CD4-positive, alpha-beta T cell treated with Interferon alpha-2 for 1 hour (primary cell): ENCODE measurements at places on chromosomes 5 and 9.

DNA sequence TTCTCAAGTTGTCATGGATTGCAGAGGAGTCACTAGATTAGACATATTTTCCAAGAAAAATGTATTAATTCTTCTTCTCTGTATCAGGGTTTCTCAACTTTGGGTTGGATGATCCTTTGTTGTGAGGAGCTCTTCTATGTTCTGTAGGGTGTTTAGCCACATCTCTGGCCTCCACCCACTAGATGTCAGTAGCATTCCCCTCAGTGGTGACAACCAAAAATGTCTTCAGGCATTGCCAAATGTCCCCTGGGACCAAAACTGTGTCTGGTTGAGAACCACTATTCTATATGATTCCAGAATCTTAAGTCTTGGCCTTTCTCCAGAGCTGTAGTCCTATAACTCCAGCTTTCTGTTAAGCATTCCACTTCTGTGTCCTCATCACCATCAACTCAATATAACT is 220.9 kb downstream of the KIAA0825 start:
- no peak for DNase-seq

DNA sequence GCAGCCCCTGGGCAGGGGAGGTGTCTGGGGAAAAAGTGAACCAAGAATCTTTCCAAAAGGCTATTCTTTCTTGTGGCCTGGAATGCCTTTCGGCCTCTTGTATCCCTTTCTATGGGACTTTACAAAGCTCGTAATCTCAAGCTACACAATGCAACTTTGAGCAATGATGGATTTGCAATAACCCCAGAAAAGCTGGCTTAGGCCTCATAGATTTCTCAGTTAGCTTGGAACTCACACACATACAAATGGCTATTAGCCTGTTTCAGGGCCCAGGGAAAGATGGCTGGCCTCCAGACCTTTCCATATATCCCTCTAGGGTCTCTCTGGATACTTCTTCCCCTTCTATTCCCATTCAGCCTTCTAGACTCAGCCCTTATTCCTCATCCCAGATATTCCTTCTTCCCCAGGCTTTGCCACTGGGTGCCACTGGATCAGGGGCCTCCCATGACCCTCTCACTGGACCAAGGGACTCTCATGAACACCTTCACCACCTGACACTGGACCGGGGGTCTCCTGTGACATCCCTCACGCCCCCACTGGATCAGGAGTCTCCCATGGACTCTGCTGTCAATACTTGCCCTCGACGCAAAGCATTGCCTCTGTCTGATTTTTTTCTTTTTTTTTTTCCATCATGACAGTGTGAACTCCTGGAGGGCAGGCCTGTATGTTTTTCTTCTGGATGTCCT is 59.5 kb downstream of the RAD23B start:
- no peak for DNase-seq

- no peak for DNase-seq
Measured at GRCh38 chr9:69460012-69460411, 135.0 kb downstream of the ENTREP1 start.

DNA sequence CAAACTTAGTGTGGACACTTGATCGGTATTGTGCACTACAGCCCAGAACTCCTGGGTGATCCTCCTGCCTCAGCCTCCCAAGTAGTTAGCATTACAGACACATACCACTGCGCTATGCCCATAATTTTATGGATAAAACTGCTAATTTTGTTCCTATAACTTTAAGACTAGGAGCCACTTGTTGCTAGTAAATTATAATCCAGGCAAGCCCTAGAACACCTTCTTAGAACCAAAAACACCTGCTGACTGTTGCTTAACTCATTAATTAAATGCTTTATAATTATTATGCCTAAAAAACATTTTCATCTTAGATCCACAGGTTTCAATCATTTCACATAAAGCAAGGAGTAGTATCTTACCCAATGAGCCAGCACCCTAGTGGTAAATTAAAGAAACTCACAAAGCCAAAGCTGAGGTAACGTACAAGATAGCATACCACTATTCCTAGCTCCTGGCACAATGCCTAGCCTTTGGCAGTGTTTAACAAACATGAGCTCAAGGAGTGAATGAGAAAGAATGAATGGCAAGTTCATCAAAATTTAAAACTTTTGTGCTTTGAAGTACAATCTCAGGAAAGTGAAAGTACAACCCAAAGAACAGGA is 5.4 kb downstream of the MRPS27 start:
- DNase-seq, result no peak

DNA sequence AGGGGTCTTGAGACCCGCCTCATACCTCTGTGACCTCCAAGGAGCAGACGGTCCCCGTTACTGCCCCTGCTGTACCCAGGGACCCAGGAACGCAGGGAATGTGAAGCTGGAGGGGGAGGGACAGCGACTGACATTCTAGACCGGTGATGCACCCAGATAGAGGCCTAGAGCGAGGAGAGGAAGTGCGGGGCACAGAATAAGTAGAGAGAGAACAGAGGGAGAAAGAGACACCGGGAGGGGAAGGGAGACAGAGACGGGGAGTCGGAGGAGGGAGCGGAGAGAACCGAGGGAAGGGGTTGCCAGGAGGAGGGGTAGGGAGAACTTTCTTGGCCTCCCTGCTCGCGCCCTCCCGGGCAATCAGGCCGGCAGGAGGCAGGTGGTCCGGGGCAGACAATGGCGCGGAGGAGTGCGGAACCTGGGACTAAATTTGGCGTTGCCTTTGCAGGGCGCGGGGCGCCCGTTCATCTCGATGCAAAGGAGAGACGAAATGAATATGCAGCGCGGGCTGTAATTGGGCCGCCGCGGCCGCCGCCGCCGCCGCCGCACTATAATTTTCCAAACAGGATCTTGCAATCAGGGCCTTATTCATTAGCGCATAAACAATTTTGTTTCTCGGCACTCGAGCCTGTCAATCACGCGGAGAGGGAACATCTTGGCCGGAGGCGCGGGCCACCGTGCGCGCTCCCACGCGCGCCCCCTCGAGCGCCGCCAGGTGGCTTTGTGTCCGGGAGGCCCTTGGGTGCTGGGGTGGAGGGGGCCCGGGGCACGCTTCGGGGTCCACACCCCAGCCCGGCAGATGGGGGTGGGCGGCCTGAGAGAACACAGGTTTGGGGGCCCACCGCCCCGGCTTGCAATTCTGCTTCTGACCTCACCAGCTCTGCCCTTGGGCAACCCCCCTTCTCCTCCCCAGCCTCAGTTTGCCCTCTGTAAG is 33.0 kb downstream of the NDUFA8 start:
- DNase-seq, result no peak

DNA sequence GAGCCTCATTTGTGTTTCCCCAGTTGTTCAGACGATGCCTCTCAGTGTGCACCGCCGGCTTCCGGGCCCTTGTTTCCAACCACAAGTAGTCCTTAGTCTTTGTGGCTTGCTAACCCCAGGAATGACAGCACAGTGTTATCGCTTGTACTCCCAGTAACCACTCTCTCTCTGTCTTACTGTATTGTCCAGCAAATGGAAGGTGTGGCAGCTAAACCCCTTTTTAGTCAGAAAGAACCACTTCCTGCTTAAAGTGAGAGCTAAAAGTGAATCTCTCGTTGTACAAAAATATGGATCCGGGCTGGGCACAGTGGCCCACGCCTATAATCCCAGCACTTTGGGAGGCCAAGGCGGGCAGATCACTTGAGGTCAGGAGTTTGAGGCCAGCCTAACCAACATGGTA is 61.3 kb downstream of the ENC1 start:
- DNase-seq, result peak; percentile 4

DNA sequence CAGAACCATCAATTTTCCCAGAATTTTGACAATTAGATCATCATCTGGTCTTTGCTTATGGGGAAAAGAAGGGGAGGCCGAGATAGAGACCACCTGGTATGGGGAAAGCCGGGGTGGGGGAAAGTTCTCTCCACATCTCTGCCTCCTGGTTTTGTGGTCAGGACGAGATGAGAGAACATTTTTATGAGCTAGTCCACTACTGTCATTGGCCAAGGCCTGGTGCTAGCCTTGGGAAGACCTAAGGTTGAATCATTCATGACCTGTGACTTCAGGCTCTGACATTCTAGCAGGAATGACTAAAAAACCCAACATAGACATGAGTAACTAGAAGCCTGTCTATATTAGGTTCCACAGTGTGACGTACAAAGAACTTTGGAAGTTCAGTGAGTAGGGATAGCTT is 135.2 kb downstream of the PTTG1 start:
- no peak for DNase-seq
